Inflammatory macrophage treated with lipopolysaccharide for 4 hours (primary cell): ENCODE measurements at places on chromosomes 5 and 9.

DNA sequence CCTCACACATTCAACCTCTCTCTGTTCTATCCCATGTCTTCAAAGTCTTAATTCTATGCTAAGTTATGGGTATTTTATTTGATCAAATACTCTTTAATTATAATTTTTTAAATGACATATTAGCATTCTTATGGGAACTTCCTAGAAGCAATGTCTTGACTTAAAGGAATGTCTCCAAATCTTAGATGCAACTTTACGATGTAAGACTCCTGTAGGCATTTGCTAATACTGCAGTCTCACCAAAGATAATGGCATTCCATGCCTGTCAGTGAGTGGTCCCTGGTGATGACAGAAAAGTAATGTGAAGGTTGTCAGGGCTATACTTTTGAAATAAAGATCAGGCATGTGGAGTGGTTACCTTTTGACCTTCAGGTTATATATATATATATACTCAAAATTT, 1654.2 kb upstream of the WWC1 start:
- no peak for DNase-seq

DNA sequence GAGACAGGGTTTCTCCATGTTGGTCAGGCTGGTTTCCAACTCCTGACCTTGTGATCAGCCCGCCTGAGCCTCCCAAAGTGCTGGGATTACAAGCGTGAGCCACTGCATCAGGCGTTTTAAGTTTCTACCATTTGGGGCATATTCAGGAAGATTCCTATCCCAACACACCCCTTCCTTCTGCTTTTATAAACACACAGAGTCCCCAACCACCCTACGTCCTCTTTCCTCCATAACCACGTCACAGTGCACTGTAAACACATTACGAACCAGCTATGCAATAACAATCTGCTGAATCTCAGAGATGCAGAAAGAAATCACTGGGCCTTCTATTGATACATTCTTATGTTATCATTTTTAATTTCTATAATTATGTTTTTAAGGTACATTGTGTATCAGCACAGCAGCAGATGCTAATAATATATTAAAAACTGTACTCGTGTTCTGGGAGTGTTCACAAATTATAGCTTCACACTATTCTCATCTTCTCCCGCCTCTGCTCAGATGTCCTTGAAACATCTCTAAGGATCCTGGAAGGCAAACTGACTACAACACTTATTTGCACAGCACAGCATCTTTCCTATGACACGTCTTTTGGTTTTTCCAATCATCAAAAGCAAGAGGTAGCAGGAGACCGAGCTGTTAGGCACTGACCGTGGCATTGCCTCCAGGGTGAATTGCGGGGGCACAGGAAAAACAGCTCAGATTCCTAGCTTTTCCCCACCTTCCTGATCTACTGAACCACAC, 60.2 kb downstream of the KCNIP1 start:
- peak; percentile 42 for DNase-seq

GRCh38 chr5:181052672-181053487, 12.8 kb downstream of the BTNL9 start:
- DNase-seq, result no peak

DNA sequence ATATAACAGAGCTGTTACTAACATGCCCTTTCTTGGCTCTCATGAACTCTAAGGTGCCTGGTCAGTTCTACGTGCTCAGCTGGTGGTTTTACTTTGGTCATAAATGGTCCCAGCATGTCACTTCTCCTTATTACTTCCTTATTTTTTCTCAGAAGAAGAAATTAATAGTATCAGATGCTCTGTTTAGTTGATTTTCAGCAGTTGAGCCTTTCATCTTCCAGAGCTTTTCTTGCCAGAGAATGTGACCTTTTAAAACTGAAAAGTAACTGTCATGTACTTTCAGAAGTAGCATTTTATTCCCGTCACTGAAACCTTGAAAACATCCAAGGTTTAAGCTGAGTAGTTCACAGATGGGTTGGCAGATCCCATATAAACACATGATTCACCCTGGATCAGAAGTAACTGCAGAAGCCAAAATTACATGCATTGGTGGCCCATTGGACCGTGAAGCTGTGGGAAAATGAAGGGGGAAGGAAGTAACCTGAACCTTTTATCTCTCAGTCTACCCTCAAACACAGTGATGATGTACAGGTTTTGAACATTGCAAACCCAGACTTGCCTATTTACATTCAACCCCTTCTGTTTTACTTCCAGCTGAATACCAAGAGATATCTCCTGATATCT, 50.5 kb downstream of the HACD4 start:
- peak; percentile 74 for DNase-seq

DNA sequence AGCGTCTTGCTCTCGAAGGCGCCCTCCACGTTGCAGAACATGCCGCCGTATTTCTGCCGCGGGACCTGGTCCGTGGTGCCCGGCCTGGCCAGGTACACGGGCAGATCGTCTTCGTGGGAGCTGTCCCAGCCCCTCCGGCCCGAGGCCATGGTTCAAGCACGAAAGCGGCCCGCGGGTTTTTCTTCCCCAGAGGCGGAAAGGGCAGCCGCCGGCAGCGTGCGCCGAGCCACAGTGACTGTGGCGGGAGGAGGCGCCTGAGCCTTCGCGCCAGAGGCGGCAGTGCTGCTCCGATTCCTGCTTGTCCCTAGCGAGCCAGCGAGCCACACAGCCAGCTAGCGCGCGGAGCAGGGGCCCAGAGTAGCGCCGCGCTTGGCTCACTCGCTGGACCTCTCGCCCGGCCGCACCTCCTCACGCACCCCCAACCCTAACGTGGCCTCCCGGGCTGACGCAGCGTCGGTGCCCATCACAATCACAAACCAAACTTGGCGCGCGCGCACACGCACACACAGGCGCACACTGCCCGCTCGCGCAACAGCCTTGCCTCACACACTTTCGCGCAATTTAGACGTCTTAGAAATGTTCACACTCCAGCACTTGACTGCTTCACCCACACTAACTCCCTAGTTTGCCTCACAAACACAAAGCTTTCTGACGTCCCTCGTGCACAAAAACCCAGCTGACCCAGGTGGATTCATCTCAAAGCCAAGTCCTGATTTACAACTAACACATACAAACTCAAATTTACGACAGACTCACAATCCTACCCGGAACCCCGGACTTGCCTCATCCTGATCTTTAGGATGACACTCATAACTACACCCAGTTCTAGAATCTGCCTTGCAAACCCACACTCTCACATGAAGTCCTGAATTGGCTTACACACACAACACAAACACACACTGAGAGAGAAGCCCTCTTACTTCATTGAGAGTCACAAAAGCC, at the start of gene DPYSL3:
TSS of gene DPYSL3 (minus strand) at position 359 of the 942 bp plus-strand sequence. CDS start at position 149, 210 bp downstream.
- peak; percentile 28 for DNase-seq

DNA sequence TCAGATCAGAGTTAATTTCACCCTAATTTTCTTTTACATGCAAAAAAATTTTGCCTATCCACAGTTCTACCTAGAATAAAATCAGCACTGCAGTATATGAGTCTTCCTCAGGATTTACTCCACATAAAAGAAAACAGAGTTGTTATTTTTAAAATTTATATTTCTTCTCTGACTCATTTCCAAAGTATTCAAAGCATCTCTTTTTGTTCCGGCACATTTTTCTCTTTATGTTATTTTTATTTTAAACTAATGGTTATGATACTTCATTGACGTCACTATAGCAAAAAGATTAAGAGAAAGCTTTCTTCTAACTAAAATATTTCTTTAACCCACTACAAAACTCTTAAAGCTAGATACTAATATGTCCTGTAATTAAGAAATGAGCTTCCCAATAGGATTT, 590.4 kb downstream of the PRELID2 start:
- no peak for DNase-seq
